ENCODE measurements at places on chromosomes 13 and 19.

DNA sequence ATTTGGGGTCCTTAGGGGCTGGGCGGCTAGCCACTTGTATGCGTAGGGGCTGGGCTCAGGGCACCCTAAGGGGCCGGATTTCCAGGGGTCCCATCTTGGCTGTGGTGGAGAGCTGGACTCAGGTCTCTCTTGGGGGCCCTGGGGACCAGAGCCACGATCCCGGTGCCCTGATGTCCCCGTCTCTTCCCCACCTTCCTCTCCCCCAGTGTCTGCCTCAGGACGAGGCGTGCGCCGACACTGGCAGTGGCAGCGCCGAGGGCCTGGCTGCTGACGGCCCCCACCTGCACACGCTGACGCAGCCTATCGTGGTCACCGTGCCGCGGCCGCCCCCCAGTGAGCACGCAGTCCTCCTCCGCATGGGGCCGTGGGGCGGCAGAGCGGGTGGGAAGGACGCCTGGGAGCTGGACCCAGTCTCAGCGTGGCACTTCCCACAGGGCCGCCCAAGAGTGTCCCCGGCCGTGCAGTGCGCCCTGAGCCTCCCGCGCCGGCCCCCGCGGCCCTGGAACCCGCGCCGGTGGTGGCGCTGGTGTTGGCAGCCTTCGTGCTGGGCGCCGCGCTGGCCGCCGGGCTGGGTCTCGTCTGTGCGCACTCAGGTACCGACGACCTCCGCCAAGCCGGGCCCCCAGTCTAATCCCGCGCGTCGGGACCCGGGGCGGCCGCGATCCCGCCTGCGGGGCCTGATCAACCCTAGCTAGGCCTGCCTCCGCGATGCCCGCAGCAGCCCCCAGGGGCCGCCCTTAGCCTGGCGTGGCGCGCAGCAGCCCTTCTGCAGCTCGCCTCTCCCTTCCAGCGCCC, 2.7 kb upstream of the SNAPC2 start:
- DNase-seq = peak; percentile 63

DNA sequence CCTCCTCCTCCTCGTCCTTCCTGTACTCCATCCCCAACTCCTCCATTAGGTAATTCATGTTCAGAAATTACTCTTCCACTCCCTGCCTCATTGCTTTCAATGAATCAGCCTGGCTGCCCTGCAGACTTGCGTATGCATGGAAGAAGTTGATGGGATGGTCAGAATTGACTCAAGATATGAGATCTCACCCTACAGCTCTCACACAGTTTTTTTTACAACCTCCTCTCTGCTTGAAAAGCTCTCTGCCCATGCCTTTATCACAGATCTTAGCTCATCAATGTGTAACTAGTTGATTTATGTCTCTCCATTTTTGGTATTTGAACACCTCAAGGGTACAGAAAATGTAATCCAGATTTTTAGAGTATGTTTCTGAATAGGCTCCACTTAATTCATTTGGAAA, 506.9 kb downstream of the TBC1D4 start:
- DNase-seq = no peak

GRCh38 chr13:97429681-97430081, 4.3 kb upstream of the RAP2A start:
- DNase-seq = no peak

DNA sequence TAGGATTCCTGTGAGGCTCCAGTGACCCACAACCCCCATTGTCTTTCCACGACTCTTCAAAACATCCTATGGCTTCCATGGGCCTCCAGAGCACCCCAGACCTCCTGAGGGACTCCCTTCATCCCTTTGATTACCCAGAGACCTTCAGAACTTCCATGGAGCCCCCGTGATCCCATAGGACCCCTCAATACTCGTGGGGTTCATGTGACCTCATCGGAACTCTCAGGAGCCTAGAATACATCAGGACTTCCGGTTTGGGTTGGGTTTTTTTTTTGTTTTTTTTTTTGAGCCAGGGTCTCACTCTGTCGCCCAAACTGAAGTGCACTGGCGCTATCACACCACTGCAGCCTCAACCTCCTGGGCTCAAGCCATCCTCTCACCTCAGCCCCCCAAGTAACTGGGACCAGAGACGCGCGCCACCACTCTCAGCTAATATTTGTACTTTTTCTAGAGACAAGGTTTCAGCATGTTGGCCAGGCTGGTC, 774 bp downstream of the ALDH16A1 start:
- peak; percentile 64 for DNase-seq

DNA sequence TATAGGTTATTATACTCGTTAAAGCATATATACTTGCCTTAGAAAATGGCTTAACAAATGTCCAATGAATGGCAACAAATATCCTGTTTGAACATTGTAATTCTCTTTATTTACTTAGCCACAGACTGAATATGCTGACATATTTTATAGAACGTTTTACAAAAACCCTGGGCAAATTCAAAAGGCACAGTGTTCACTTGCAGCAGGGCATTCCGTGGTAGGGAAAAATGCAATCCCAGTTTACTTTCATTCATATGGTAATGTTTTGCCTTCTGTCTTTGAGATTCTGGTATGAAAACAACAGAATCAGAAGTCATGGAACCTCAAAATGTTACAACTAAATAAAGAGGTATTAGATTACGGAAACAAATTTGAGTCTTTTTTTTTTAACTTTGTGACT, 56.2 kb upstream of the MYCBP2 start:
- DNase-seq = no peak

- DNase-seq = no peak
Measured at GRCh38 chr13:96525715-96526114, 435.8 kb downstream of the HS6ST3 start.

- DNase-seq = no peak
Measured at GRCh38 chr13:73514208-73514607, 455.4 kb downstream of the KLF5 start.

DNA sequence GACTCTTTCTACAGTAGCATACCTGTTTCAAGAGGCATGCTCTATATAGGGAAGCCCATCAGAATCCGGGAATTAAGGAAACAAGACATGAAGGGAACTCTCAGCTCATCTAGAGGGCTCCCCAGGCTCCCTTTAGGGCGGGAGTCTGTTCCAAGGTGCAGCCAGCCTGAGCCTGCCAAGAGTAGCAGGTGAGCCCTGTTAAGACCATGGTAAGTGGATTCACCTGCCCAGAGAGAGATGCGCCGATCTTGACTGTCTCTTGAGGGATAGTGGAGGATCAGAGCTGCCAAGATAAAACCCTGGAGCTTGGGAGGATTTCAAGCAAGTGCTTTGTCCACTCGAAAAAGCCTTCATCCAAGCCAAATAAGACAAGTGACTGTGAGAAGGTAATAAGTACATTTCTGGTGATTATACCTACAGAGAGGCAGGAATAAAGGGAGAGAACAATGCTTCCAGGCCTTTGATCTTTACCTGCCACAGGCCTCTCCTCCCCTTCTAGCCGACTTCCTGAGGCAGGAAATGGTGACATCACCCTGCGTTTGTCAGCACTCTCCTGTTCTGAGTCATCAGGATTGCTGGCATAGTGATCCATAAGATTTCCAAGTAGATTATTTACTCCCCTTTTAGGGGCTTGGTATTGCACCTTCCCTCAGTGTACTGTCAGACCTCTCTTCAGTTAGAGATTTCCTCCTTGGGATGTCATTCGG, 31.5 kb downstream of the KLF5 start:
- no peak for DNase-seq

- DNase-seq = no peak
Measured at GRCh38 chr13:98977568-98978265, at the start of gene DOCK9. TSS of gene DOCK9 (minus strand) at chr13:98978064. CDS start at chr13:98977909, 155 bp downstream.

- DNase-seq = no peak
Measured at GRCh38 chr13:60230593-60230992, 66.9 kb upstream of the DIAPH3 start.

GRCh38 chr19:37909661-37910199, 2.7 kb downstream of the SIPA1L3 start:
- no peak for DNase-seq

Measured in CD4-positive, alpha-beta T cell (primary cell).